ENCODE measurements at places on chromosomes 2 and 18.

DNA sequence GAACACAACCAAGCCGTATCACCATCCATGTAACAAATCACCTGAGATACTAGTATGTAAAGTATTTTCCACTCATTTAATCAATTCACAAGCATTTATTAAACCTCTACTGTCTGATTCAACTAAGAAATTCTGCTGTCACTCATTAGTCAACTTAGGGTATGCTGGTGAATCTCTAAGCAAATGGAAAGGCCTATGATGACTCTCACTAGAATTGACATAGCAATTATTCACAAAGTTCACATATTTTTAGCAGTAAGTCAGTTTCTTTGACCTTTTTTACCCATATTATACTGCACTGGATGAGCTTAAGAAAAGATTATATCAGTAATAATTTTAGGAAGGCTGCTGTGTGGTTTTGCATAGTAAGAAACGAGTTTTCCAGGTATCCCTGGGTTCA lies 130.1 kb downstream of the SLC8A1 start:
- DNase-seq: no peak

- DNase-seq: no peak
Measured at GRCh38 chr2:134628453-134628852, 90.3 kb downstream of the TMEM163 start.

GRCh38 chr2:64214281-64215115 lies 70.3 kb upstream of the PELI1 start:
- DNase-seq: peak; percentile 45

DNA sequence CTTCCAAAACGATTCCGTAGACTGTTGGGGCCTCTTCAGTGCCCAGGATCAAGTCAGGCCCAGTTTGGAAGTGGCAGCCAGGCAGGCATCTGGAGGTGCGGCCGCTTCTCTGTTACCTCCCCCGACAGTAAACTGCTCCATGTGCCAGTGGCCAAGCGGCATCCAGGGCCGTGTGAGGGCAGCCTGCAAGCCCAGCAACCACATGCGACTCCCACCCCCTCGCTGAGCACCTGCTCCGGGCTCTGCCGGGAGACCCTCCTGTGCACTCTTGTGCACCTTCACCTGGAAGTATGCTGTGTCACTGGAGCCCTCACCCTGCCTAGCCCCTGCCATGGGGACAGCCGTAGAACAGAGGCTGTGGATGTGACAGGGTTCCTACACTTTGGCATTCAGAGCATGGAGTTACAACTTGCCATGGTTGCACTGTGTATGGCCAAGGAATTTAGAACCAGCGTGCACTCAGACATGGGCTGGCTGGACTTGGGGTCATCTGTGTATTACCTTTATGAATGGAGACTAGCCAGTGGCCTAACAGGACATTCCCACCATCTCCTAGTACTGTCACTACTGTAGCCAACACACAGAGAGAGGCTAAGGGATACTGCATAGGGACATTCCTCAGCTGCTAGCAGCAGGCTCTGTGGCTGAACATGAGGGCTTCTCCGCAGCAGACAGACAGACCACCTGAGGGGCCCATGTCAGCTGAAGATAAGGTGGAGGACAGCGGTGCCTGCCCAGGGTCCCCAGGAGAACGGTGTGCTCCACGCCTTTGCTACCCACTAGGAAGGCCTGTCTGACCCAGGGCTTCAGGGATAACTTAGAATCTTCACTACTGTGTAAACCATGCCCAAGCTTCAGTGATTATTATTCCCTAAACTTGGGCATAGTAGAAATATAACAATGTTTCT lies 25.0 kb upstream of the FAHD2A start:
- DNase-seq: no peak

GRCh38 chr18:44887227-44887631 lies 206.5 kb downstream of the SETBP1 start:
- DNase-seq: peak; percentile 74

DNA sequence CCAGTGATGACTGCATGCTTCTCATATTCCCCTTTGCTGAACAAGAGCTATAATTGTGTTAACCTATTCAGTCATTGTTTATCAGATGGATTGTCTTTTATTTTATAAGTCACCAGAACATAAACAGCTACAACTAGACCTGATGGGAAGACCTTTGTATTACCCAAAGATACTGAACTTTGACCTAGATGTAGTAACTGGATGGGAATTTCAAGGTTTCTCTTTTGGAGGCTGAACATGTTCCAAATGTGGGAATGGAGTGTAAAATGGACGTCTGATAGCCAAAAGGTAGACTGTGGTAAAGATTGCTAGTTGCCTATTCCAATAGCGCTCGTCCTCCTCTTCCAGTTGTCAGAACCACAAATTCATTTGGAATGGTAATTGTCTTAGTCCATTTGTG lies 56.4 kb upstream of the ST3GAL5 start:
- DNase-seq: no peak

DNA sequence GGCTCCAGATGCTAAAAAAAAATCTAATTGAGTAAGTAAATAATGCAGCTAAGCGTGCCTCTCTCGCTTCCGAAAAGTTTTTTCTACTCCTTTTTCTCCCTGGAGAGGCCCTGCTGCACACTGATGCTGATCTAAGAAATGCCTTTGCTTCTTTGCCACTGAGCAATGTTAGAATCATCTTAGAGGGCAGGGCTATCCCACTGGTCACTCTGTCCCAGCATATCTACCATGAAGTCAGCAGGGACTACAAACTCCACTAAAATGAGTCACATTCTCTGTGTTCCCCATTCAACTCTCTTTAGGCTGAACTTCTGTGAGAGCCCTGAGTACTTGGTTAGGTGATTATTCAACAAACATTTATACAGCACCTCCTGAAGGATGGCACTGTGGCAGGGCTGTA lies 127.6 kb upstream of the LYPD1 start:
- no peak for DNase-seq

DNA sequence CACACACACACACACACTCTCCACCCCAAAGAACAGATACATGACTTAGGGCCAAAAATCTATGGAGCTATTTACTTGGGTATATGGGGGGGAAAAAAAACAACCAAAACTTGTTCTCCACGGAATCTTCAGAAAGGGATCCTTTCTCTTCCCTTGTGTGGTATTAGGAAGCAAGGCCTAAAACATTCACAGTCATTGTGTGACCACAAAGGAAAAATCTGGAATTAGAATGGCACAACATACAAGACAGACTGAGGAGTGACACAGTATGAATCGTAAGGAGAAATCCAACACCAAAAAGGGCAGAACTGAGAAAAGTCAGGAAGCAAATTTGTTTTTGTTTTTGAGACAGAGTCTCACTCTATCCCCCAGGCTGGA lies 70.3 kb downstream of the ASXL2 start:
- no peak for DNase-seq

DNA sequence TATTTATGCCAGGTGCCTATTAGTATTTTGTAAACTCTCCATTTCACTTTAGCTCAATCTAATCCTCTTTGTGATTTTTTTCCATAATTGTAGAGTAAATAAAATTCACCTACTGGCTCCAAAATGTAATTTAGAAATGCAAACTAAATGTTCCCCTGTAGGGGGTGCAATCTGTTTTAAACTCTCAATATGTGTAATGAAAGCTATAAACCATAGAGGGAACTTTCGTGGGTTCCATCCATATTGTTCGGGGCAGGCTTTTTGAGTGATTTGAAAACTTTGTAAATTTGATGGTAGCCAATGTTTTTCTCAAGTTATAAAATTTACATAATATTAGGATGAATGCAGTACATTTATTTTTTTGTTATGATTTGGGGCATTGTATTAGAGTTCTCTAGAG lies 49.4 kb downstream of the TSPYL6 start:
- DNase-seq: no peak

- DNase-seq: no peak
Measured at GRCh38 chr2:26946841-26947784, 23.3 kb upstream of the MAPRE3 start.

GRCh38 chr2:55585451-55586080 lies 31.9 kb downstream of the PPP4R3B start:
- no peak for DNase-seq

- no peak for DNase-seq
Measured at GRCh38 chr2:30656079-30656478, 151.2 kb downstream of the CAPN13 start.

- peak; percentile 61 for DNase-seq
Measured at GRCh38 chr2:23497063-23497462, 112.1 kb downstream of the KLHL29 start.

GRCh38 chr18:51559198-51559901 lies 361.9 kb upstream of the MEX3C start:
- no peak for DNase-seq

DNA sequence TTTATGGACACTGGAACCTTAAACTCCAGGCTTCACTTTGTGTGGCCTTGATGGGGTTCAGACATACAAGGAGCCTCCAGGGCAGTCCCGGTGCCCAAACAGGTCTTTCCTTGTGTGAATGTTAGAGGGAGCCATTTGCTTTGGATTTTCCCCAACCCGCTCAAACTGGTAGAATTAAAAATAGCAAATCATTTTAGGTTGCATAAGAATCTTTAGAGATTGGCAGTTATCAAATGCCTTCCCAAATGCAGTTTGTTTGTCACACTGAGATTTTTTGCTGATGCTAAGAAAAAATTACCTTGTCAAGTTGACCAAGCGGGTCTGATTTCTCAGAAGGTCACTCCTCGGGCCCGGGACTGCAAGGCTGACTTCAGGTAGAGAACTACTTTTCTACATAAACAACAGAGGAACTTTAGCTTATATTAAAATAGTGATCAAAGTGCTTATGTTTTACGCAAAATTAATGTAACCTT lies 36.4 kb downstream of the ATP6V1C2 start:
- DNase-seq: no peak

- no peak for DNase-seq
Measured at GRCh38 chr18:79629249-79629558, 50.4 kb upstream of the CTDP1 start.

- DNase-seq: no peak
Measured at GRCh38 chr2:109549016-109549590, 64.7 kb downstream of the SEPTIN10 start.

GRCh38 chr2:67717692-67718091 lies 320.6 kb downstream of the ETAA1 start:
- no peak for DNase-seq

- DNase-seq: no peak
Measured at GRCh38 chr2:224392545-224392944, 9.4 kb downstream of the FAM124B start.

DNA sequence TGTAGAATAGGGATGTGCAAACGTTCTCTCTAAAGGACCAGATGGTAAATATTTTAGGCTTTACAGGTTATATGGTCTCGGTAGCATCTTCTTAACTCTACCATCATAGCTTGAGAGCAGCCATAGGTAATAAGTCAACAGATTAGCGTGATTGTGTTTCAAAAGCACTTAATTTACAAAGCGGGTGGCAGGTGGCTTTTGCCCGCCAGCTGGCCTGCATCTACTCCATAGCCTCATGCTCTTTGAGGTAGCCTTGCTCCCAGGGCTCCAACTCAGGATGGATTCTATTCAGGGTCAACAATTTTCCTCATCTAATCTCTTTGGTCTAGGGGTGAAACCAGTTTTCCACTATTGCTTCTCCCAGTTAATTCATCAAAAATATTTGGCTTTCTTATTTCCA lies 5.0 kb upstream of the ATP9B start:
- DNase-seq: no peak

DNA sequence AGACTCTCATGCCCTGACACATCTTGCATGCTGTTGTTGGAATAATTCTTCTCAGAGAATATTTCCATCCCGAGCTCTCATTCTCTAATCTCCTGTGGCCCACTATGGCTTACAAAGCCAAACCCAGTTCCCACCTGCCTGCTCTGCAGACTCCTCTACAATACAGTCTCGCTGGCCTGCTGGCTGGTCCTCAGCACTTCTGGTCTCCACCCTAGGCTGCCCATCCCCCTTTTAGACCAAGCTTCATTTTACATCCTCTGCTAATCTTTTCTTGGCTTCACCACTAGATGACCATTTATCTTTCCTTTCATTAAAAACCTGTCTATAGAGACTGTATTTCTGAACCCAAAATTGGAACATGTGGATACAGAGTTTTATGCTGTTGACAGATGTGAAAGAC lies 42.5 kb upstream of the YPEL5 start:
- no peak for DNase-seq

- DNase-seq: no peak
Measured at GRCh38 chr2:6955511-6956136, 38.4 kb downstream of the RNF144A start.

DNA sequence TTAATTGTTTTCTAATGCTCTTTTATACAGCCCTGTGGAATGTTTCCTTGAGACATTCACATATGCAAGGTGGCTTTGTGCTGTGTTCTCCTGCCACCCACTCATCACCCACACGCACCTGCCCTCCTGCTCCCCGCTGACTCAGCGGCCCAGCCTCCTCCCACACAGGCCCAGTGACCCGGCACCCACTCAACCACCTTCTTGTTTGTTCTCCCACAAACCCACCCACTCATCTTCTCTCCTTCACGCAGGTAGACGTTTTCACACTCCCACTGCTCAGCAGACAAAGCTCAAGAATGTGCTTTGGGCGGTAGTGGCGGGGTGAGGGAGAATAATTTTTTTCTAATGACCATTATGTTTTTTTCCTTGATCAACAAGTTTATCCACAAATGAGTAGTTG lies 28.6 kb upstream of the NEMP2 start:
- DNase-seq: peak; percentile 28

DNA sequence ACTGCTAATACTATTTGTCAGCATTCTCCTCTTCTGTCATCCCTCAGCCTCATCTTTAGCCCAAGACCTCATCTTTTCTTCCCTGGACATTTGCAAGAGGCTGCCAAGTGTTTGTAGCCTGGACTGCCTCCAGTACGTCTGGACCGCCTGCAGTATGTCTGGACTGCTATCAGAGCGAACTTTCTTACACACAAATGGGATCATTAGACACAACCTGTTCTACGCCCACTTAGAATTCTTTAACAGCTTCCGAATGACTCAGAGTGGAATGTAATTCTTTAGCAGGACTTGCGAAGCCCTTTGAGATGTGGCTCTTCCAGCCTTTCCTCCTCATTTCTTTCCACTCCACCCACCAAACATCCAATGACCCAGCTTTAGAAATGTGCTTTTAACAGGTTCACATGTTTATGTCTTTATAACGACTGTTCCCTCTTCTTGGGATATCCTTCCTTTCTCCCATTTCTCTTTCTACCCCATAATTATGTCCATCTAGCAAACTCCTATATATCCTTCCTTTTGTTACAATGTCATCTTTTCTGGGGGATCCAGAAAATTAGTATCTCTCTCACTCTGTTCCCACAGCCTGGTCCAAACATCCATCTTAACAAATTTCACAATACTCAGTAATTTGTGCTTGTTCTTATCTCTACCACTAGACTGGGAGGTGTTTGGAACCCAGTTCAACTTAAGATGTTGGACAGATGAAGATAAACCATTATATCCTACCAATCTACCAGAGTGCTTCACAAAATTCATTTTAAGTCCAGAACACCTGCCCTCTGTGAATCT lies 171.3 kb upstream of the PGAP1 start:
- no peak for DNase-seq

- peak; percentile 63 for DNase-seq
Measured at GRCh38 chr2:98012561-98012991, 16.8 kb upstream of the TMEM131 start.

DNA sequence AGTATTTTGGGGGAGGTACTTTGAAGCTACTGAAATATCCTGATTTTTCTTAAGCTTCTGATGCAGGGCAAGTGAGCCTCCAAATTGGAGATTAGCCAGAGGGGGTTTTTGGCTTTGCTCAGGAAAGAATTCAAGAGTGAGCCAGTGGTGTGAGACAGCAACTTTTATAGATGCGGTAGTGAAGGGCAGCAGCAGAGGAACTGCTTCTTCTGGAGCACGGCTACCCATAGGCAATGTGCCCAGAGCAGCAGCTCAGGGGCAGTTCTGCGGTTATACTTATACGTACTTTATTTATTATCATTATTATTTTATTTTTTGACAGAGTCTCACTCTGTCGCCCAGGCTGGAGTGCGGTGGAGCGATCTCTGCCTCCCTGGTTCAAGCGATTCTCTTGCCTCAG lies 19.8 kb upstream of the NT5DC4 start:
- no peak for DNase-seq
